Suppressor macrophage treated with lipopolysaccharide for 4 hours (primary cell): ENCODE measurements at places on chromosomes 2 and 18.

DNA sequence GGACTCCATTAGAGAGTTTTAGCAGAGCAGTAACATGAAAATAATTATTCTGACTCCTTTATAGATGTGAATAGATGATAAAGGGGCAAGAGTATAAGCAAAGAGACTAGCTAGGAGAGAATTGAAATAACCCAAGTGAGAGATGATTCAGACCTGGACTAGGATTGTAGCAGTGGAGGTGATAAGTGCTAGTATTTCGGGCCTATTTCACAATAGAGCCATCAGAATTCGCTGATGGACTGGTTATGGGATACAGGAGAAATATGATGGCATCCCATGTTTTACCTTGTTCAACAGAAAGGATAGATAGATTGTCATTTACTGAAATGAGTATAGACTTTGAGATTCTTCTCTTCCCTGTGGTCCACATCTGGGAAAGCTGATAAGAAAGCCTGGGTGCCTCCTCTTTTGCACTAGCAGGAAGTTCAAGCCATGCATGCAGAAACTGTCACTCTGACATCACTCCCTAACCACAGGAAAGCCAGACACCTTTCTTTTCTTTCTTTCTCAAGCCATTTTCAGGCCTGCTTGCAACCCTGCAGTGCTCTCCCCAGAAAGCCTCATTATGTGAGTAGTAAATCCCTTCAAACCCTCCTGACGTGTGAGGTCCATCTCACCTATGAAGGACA lies 25.3 kb downstream of the DYNAP start:
- no peak for DNase-seq

GRCh38 chr18:48202006-48202348 lies 207.2 kb downstream of the ZBTB7C start:
- no peak for DNase-seq

DNA sequence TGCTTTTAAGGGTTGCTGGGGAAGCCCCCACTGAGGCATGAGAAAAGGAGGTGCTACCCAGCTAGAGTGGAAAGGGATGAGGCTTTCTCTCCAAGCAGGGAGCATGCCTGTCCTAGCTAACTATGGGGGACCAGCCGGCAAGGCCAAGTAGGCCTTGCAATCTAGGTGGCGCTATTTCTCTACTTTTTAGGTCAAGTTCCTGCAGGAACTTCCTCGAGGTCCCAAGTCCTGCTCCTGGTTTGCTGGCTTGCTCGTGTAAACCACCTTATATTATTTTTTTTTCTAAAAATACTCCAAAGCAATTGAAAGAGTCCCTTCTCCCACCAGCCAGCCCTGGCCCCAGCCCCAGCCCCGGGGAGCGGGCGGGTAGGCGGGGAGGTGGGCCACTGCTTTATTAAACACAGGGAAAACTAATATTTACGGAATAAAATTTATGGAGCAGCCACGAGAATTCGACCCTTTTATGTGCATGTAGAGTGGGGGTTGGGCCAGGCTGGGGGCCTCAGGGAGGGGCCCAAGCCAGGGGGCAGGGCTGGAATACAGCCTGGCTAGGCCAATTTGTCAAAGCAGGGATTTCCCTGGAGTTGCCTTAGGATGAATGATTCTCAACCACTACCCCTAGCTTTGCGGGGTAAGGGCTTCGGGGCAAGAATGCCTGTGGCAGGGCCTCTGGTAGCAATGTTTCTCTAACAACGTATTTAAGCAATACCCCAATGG lies 12.8 kb upstream of the IHH start:
- DNase-seq: peak; percentile 85

DNA sequence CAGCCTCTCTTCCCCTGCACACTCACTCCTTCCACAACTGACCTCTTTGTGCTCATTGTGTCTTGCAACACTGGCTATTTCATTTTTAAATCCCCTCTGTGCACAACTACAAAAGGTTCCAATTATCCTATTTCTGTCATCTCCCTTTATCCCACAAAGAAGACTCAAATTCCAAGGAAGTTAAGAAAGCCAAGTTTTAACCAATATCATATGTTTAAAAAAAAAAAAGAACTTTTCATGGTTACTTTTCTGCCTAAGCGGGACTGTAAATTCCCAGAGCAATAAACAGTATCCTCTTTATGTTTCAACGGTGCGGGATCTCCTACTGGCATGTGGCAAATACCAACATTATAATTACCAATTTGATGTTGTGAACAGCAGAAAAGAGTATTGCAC lies 83.8 kb downstream of the DOCK10 start:
- DNase-seq: no peak

GRCh38 chr2:197604117-197604860 lies 71.1 kb downstream of the RFTN2 start:
- no peak for DNase-seq

- no peak for DNase-seq
Measured at GRCh38 chr2:146587291-146587713, 1257.5 kb upstream of the ACVR2A start.

GRCh38 chr2:55482186-55482884 lies 37.2 kb upstream of the CFAP36 start:
- DNase-seq: peak; percentile 28

DNA sequence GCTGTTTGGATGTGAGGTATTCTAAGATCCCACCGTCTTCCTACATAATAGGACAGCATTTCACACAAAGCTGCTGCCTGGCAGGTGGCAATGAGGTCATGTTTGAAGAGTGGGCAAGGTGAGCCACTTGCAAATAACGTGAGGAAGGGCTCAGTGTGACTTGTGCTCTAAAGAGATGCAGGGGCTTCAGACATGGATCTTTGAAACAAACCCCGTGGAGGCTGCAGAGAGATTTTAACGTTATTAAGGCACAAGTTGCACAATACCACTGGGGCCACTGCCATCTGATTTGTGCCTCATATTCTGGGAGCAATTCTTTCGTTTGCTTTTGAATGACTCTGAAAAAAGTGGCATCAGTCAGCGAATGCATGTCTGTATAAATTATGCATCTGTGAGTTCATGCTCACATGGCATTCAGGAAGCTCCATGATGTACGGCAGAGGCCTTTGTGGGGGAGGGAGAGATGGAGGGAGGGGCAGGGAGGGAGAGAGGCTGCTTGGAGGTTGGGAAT lies 362.0 kb downstream of the SOX11 start:
- DNase-seq: no peak

- no peak for DNase-seq
Measured at GRCh38 chr2:238973038-238973739, 125.3 kb downstream of the TWIST2 start.

DNA sequence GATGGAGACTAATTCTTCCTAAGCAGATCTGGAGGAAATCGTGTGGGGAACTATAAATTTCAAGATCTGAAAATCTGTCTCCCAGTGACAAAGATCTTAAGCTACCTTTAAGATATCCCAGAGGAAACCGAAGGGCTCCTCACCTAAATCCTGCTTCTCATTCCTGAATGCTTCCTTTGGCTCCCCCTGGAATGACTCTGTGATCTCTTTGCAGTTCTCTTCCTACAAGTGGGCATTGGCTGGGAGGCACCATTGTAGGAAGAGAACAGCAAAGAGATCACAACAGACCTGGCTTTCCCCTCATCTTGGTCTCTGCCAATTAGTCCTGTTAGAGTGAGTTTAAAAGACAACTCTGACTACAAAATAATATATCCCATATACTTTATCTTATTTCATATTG lies 70.0 kb upstream of the KCNH7 start:
- DNase-seq: no peak

- DNase-seq: no peak
Measured at GRCh38 chr2:33340280-33340679, 136.2 kb upstream of the RASGRP3 start.

DNA sequence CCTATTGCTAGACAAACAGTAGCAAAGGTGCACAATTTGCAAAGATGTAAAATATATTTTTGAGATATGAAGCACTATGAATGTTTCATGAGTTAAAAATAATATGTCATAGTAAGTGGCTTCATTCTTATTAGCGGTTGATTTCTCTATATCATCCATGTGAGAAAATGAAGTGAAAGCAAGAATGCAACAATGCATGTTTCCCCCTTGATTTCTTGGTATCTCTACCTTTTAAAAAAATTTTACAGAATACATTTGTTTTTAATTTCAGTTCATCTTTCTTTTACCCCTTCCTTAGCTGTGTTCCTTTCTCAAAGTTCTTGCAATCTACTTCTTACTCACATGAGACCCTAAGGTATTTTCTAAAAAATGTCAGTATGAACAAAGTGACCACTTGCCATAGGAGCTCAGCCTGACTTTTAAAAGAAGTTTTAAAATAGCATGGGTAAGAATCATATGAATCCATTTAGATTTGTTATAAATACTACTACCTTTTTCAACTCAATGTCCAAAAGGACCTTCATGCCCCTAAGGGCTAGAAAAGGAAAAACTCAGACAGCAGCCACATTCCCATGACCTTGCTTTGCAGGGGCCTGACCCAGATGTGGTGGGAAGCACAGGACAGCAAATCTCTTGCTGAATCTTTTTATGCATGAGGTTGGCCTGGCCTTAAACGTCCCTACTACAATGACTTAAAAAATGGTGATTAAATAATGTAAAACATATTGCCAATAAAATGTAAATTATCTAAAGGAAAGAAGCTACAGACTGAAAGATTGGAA lies 14.8 kb upstream of the SLC38A11 start:
- DNase-seq: no peak

DNA sequence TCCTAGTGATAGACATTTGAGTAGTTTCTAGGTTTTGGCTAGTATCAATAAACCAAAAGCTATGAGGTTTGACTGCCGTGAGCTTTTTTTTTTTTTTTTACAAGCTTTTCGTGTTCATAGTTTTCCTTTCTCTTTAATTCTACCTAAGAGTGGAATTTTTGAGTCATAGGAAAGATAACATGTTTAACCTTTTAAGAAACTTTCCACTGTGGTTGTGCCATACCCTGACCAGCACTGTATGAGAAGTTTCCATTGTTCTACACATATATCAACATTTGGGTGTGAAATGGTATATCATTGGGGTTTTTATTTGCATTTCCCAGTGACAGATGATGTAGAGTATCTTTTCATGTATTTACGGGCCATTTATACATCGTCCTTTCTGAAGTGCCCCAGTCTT lies 31.7 kb downstream of the UBE2F start:
- DNase-seq: peak; percentile 59

DNA sequence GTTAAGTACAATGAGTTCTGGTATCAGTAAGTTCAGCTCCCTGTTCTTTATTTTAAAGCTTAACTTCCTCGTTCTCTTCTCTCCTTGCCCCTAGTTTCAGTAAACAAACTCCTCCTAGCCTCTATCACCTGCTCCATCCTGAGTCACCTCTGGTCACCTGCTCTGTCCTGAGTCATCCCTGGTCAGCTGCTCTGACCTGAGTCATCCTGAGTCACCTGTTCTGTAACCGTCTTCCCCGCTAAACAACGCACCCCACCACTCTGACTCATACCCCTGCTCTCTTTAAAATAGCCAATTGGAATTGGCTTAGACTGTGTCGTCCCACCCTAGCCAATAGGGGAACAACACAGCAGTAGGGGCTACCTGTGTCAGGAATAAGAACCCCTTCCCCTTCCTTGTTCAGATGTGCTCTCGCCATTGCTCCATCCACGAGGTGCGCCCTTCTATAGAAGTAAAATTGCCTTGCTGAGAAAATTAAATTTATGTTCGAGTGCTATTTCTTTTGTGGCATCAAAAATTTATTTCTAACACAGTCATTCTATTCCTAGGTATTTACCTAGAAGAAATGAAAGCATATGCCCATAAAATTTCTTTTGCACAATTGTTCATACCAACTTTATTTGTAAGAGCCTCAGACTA lies 24.9 kb upstream of the RMND5A start:
- DNase-seq: no peak

GRCh38 chr2:77434880-77435279 lies 87.3 kb downstream of the LRRTM4 start:
- DNase-seq: no peak

DNA sequence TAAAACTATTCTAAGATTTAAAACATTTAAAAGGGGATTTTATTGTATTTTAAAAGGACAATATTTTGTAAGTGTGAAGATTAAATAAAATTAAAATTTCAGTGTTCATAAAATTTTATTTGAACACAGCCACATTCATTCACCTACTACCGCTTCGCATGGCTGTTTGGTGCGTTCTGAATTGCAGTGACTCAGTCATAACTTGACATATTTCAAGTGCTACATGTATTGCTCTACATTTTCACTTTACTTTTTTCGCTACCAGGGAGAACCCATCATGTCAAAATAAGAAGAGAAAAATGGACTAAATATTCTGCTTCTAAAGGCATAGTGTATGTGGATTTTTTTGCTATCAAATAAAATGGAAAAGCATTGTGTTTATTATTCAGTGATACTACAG lies 8.7 kb downstream of the PTH2R start:
- no peak for DNase-seq

DNA sequence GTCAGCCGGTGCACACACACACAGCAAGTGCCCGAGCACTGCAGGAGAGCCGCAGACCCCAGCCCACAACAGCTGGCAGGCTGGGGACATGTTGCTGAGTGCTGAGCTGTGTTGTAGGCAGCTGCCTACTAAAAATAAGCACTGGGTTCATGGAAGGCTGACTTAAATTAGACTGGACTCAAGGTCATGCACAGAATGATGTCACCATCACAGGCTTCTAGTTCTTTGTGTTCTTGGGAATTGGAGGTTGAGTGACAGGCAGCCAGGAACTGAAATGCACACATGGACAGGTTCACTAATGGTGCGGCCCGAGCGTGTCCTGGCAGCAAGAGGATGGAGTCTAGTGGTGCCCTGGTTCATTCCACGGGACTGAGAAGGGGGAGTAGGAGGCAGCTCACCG lies 71.3 kb downstream of the VWA3B start:
- DNase-seq: peak; percentile 42

- DNase-seq: no peak
Measured at GRCh38 chr2:236884569-236885175, 201.0 kb upstream of the COPS8 start.

- DNase-seq: no peak
Measured at GRCh38 chr2:201779901-201780673, 646 bp downstream of the ALS2 start.

DNA sequence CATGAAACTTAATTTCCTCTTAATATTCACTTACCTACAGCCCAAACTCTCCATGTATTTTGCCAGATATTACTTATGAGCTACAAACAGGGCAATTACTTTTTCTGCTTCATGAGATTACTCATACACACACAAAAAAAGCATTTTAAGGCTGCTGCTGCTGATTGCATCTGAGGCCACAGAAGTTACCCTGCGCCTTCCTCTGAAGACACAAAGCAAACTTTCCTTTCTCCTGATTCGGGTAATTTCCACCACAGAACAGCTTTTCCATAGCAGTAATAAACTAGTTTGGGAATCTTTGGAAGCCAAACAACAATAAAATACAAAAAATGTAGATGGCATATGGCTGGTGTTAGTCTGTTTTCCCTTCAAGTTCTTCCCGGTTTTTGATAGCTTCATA lies 6.2 kb downstream of the TTC32 start:
- DNase-seq: no peak

- no peak for DNase-seq
Measured at GRCh38 chr2:153433403-153433802, 45.2 kb downstream of the RPRM start.

DNA sequence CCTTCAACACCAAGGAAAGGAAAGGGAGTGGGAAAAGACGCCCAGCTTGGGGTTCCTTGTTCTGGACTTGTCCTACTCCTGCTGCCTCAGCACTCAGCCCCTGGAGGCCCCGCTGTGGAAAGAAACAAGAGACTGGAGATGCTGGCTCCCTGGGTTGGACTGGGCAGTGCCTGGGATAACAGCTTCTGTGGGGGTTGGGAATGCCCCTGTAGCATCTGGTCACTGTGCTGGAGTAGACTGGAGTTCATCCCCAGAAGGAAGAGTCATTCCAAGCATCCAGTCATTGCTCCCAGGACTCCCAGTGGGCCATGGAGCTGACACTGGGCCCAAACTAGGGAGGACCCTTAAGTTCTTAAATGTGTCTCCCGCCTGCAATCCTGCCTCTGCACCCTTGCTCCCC lies 129.3 kb upstream of the HAAO start:
- no peak for DNase-seq

- no peak for DNase-seq
Measured at GRCh38 chr2:65671670-65672242, 239.4 kb upstream of the SPRED2 start.
